Stimulated activated CD8-positive, alpha-beta memory T cell treated with anti-CD3 and anti-CD28 coated beads, Interleukin-4, amount 100 ng/mL, for 1 hour (primary cell): ENCODE measurements at places on chromosomes 4 and X.
A peak's percentile ranks its signal among the peaks of the same experiment; 100 is the strongest.

DNA sequence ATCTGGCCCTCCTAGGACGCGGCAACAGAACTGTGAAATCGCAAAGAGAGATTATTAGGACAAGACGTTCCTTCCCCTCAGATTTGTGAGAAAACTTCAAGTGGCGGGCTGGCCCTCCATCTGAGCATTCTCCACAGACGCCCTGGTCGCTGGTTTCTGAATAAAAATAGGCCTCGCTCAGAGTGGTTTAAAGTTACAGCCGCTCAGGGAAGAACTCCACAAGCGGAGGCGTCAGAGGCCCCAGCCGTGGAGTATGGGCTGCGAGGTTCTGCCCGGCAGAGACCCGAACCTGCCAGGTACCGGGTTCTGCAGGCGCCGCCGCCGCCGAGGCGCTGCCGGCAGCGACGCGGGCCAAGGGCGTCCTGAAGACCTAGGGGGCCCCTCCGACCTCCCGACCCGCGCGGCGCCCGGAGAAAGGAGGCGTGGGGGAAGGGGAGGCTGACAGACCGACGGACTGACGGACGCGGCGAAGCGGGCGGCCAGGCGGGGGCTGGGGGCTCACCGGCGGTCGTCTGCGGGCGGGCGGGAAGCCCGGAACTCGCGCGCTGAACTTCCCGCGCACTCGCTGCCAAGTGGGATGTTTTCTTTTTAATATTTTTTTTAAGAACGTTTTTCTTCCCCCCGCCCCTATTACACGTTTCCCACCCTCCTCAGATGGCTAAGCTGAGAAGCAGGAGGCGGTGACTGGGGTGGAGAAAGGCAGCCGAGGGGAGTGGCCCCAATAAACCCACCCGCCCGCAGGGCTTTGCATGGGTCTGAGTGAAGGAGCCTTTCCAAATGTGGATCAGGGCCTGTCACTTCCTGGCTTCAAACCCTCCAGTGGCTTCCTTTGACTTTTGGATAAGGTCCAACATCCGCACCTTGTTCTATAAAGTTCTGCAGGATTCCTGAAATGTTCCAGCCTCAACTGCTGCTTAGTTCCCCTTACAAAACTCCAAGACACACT lies at the start of gene PABPC4L:
PABPC4L (minus strand) TSS at position 574 of the 946 bp plus-strand sequence. CDS start 770 bp downstream, outside the sequence.
- DNase-seq: no peak

- no peak for DNase-seq
These were observed 169.3 kb downstream of the GC start for GRCh38 chr4:71614621-71615020.

DNA sequence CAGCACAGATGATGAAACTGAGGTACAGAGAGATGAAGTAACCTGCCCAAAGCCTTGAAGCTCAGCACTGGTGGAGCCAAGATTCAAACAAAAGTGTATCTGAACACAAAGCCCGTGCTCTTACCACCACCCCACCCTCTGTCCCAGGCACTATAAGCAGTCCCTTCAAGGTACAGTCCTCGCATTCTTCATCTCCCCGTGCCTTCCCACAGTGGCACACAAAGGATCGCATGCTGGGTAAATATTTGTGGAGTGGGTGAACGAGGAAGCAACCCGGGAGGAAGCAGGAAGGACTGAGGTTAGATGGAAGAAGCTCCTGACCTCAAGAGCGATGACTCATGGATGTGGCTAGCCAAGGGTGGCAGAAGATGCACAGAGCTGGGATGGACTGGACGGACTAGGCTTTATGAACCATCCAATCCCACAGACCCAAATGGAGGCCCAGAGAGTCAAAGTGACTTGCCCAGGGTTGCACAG lies 18.4 kb downstream of the IQSEC2 start:
- no peak for DNase-seq

DNA sequence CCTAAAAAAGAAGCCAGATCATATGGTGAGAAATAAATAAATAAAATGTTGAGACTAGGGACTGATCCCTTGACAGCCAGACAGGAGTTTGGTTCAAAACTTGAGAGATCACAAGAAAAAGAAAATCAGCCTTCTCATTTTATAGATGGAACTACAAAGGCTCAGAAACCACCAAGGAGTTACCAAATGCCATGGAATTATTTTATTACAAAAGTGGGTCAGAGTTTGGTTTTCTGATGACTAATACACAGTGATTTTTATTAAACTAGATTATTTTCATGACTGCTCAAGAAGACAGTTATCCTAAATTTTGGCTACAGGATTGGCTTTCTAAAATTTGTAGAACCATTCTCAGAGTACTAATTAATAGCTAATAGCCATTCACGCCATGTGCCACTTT lies 6.2 kb downstream of the CXCL1 start:
- no peak for DNase-seq

GRCh38 chr4:37890801-37891259 lies at the start of gene TBC1D1:
Gene TBC1D1, plus strand, starts transcription at chr4:37891084. Its CDS starts 11,012 bp downstream, at chr4:37902096.
- DNase-seq: peak; percentile 10

GRCh38 chr4:109365939-109366338 lies 63.5 kb upstream of the COL25A1 start:
- DNase-seq: no peak

DNA sequence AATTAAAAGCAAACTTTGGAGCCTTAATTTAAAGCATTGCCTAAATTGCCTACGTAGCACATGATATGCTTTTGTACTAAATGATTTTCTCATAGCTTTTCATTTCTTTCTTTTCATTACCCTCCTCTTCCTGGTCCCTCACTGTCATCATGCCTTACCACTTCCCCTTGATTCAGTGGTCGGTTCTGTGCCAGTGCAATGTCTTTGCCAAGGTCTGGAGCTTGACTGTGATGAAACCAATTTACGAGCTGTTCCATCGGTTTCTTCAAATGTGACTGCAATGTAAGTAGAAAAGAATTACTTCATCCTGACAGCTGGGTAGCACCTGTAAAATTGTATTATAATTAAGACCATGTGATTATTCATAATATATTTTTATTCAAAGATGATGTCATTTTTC lies 72.5 kb downstream of the C4orf46 start:
- DNase-seq: no peak

DNA sequence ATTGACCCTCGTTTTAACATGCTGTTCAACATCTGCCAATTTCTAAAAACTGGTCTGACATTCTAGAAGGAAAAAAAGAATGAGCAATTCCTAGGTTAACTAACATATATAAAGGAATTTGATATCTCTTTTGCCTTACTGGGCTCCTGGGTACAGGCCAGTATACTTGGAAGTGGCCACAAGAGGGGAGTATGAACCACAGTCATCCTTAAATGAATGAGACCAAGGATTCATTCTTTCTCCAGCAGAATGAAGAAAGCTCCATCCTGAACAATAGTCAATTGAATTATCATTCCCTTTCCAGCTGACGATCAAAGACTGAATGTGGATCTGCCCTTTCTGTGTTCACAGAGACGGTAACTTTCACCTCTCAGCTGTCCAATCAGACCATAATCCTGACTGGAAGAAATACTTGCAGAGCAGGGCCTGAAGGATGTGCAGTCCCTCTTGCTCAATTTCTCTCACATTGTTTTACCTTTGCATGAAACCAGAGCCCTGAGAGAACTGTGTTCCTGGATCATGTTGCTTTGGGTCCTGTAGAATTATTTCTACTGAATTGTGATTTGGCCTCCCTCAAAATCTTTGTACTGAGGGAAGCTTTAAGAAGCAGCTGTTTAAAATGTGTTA lies 14.8 kb upstream of the SPARCL1 start:
- no peak for DNase-seq

GRCh38 chrX:118432799-118433198 lies 62.8 kb upstream of the DOCK11 start:
- DNase-seq: no peak

DNA sequence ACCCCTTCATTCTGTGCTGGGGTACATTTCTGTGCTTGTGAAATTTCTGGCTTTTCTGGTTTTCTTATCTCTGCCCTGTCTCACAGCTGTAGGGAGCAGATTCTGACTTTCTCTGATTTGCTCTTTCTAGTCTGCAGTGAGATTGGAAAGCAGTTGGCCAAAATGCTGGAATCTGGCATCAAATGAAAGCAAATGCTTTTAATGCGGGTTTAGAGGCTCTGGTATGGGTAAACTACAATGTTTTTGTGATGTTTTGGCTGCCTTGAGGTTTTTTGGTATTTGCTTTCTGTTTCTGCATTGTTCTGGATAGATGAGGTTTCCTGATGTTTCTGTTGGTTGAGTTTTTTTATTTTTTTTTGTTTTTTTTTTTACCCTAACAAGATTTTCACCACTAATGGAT lies 23.8 kb downstream of the SMIM20 start:
- DNase-seq: no peak

DNA sequence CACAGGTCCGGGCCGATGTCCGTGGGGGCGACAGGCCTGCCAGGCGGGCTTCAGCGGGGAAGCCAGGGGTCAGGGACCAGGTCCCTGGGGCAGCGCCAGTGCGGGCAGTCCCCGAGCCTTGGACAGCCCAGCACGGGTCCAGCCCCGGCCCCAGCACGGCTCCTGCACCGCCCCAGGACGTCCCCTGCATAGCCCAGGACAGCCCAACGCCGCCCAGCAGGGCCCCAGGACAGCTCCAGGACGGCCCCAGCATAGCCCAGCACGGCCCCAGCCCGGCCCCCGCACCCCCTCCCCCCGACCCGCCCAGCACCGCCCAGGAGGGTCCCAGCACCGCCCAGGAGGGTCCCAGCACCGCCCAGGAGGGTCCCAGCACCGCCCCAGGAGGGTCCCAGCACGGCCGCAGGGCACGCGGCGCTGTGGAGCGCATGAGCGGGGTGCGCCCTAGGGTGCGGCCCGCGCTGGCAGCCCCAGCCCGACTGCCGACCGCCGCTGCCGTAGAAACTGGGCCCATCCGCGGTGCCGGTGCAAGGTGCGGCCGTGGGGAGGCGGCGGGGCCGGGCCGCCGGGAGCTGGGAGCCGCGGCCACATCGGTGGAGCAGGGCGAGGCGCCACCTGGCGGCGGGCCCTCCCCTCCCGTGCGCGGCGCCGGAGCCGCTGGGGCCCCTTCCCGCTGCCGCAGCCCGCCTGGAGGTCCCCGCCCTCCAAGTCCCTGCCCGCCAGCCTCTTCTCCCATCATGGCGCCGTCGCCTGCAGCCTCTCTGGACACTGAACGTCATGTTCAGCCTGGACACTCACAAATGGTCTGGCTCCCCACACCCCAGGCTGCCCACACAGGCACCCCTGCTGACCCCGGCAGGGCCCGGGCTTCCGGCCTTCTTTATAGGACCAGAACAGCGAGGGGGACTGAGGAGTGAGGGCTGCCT lies 106.8 kb upstream of the NKX1-1 start:
- DNase-seq: no peak

- no peak for DNase-seq
These were observed 30.9 kb downstream of the CD38 start for GRCh38 chr4:15809058-15809457.

DNA sequence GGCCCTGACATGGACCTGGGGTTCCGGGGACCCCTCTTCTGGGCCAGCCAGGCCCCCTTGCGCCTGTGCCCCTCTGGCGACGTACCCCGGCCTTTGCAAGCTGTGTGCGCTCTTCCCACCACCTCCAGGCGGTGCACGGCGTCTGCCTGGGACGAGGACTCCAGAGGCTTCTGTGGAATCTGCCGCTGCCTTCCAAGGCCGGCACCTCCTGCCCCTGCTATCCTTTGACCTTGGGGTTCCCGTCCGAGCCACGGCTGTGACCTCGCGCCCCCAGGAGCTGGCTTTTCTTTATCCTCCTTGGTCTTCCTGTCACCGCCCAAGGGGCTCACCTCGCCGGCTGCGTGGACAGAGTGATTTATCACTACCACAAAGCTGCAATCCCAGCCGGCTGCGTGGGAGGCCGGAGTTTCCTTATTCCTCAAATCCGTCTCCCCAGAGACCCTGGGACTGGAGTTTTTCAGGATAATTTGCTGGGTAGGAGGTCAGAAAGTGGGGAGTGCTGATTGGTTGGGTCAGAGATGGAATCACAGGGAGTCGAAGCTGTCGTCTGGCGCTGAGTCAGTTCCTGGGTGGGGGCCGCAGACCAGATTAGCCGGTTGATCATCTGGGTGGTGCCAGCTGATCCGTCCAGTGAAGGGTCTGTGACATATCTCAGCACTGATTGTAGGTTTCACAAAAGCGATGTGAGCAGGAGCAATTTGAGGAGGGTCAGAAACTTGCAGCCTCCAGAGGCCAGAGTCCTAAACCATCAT lies 19.8 kb upstream of the PLCXD1 start:
- DNase-seq: no peak

GRCh38 chr4:38734446-38734845 lies 48.3 kb downstream of the TLR10 start:
- no peak for DNase-seq

GRCh38 chrX:55130481-55130880 lies 41.7 kb downstream of the PAGE2 start:
- no peak for DNase-seq

- no peak for DNase-seq
These were observed 50.0 kb downstream of the TET2 start for GRCh38 chr4:105196523-105197145.

GRCh38 chr4:13893211-13893610 lies 265.7 kb upstream of the BOD1L1 start:
- no peak for DNase-seq

- no peak for DNase-seq
These were observed 87.3 kb upstream of the TET2 start for GRCh38 chr4:105059337-105059736.

GRCh38 chr4:15385928-15386327 lies 41.9 kb upstream of the C1QTNF7 start:
- DNase-seq: no peak
